ENCODE measurements at places on chromosomes 4 and X.

DNA sequence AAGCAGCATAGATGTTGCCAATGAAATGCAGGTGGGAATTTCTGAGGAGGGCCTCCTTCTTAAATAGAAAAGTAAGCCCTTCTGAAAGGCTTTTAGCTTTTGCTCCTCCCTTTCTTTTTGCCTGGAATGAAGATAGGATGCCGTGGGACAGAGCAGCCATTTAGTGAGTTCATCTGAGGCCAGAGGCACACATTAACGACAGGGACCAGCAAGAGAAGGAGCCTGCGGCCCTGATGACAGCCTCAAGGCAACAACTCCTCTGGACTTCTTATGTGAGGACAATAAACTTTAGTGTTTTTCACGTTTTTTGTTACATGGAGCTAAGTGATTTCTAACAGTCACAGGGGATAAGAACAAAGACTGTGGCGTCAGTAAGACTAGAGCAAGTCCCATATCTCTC, 1.1 kb upstream of the BDH2 start:
- DNase-seq = no peak

- DNase-seq = no peak
These were observed at the start of gene VSIG1 for GRCh38 chrX:108044554-108045256. Gene VSIG1, plus strand, starts transcription at chrX:108045065. Its CDS starts 66 bp downstream, at chrX:108045131.

DNA sequence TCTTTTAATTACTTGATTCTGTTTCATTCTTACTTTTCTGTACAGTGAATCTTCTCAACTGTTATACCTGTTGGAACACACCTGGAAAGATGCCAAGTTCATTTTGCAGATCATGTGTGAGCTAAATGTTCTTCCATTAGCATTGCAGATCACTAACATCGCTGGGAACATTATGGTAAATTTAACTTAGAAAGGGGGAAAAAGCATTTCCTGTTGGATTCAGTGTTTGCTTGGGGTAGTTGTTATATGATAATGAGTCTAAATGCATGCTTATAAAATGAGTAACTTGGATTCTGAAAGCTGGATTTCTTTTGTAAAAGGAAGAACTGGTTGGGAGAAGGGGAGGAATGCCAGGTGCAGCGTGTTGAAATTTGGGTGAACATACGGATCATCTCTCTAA, 47.6 kb downstream of the POLA1 start:
- DNase-seq = no peak

GRCh38 chr4:105182211-105182610, 35.5 kb downstream of the TET2 start:
- DNase-seq = no peak

- no peak for DNase-seq
These were observed 86.6 kb upstream of the NPNT start for GRCh38 chr4:105808750-105809041.

- DNase-seq = no peak
These were observed 352.2 kb upstream of the CPEB2 start for GRCh38 chr4:14650127-14650526.

DNA sequence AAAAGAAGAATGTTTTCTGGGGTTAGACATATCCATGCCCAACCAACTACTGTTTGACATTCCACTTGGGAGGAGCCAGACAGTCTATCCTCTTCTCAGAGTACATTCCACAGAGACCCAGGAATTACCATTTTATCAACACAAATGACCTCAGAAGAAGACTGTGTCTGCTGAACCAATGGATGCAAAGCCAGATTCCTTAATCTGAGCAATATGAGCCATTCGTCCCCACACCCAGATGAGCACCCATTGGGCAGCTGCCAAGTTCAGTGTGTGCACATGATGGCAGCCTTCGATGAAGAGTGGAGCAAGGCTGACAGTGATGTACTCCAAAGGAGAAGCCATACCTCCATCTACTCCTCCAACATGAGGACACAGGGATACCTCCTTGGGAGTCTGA, 111.3 kb downstream of the ZNF674 start:
- DNase-seq = no peak

- no peak for DNase-seq
These were observed 595.1 kb downstream of the STPG2 start for GRCh38 chr4:97548186-97548585.

DNA sequence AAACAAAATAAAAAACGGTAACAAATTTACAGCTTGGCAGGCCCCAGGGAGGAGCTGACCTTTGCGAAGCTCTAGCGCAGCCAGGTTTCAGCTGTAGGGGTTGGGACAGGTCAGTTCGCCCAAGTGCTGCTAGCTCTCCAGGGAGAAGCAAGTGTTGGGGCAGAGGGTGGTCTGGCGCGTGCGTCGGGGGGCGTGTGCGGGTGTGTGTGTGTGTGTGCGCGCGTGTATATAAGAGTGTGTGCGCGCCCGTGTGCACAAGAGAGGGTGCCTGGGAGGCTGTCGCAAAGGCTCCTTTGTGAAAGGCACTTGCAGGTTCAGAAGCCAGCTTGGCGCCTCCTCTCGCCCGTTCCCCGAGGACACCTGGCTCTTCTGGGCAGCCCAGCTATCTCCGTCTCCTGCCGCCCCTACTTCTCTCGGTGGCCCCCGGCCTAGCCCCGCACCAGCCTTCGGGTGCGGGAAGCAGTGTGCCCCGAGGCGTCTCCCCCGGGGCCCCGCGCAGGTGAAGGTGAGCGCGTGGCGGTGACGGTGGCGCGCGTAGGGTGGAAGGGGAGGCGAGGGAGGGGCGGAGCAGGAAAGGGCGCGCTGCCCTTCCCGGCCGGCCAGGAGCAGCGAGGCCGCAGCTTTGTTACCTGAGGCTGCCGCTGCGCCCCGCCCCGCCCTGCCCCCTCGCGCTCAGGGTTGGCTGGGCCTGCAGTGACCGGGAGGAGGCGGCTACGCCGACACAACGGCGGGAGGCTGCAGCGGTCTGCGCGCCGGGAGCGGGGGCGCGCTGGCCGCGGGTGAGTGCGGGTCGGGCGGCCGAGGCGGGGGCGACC, at the start of gene FHDC1:
FHDC1 (plus strand) TSS at position 693 of the 815 bp plus-strand sequence. CDS start 6,735 bp downstream, outside the sequence.
- DNase-seq = peak; percentile 63
